ENCODE measurements at places on chromosomes 1 and 21.

DNA sequence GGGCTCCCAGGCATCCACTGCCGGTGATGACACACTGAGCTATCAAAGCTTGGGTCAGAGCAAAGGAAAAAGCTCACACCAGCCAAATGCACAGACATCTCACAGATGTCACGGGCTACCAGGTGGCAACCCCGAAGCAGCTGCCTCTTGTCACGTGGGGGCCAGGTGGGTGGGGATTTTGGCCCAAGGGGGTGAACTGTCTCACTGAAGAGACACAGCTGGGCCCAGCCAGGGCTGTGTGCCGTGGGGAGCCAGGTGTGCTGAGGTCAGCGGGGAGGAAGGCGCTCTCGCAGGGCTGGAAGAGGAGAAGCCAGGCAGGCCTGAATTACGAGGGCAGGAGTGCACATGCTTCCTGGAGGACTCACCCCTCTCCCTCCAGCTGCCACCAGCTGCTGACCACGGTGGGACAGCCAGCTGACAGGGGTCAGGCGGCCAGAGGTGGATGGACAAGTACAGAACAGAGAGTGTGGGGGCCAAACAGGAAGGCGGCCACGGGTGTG lies 32.4 kb downstream of the KCNN3 start:
- no peak for DNase-seq

DNA sequence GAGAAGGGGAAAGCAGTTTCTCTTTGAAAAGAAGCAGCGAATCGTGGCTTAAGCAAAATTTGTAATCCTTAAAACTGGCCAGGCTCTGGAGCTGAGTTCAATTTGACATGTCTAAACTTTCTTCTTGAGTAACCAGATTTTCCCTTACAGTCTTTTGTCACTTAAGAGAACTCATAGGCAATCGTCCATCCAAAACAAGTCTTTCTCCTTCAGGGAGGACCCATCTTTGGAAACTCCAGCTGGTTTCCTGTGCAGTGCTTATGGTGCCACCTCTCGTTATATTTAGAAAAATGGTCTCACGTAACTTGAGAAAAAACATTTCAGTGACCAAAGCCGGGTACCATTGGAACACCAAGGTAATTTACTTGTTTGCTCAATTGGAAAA lies 1.8 kb upstream of the PTTG1IP start:
- DNase-seq, result no peak

GRCh38 chr1:200183637-200184036 lies 156.1 kb downstream of the NR5A2 start:
- no peak for DNase-seq

DNA sequence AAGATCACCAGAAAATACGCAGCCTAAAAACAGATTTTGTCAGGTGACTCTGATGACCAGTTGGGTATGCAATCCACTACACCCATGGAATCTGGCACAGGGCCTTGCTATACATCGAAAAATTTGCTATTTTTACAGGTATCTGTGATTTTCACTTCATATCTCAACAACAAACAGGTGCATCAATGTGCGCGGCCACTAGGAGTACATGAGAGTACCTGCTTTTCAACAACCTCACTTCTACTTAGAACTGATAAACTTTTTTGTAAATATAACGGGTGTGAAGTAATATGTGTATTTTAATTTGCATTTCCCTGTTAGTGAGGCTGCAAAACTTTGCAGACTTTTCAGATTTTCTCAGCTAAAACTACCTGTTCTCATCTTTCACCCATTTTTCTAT lies 80.8 kb downstream of the SLC45A1 start:
- no peak for DNase-seq

GRCh38 chr21:33236766-33237165 lies 7.0 kb downstream of the IFNAR2 start:
- no peak for DNase-seq

DNA sequence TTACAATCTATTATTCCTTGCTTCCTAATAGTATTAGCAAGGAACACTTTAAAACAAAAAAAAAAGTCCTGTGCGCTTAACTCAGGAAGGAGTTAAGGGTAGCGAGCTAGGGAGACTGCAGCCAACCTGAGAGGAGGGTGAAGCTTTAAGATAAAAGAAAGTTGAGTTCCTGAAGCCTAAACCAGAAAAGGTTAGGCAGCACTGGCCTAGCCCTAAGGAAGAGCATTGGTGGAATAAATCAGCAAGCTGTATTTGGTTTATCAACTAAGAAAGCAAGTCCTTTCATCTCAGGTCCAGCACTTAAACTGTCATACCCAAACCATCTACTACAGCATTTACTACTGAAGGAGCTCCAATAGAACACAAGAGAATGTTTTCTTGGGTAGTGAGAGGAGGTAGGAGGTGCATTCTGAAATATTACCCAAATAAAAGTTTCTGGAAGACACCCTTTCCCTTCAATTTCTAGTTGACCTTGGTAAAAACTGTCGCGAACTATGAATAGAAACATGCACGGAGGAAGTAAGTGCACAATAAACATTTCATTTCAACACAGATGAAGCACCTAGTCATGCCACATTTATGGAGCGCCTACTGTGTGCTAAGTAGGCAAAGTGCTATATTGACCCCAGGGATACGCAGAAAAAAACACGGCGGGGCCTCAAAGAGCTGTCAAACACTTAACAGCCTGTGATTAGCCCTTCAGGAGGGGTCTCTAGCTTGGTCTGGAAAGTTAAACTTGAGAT lies 1.3 kb downstream of the GLRX2 start:
- no peak for DNase-seq

- no peak for DNase-seq
These were observed 81.2 kb upstream of the C1orf174 start for GRCh38 chr1:3981261-3981660.

GRCh38 chr1:40649592-40649930 lies 15.9 kb downstream of the RIMS3 start:
- DNase-seq, result no peak

DNA sequence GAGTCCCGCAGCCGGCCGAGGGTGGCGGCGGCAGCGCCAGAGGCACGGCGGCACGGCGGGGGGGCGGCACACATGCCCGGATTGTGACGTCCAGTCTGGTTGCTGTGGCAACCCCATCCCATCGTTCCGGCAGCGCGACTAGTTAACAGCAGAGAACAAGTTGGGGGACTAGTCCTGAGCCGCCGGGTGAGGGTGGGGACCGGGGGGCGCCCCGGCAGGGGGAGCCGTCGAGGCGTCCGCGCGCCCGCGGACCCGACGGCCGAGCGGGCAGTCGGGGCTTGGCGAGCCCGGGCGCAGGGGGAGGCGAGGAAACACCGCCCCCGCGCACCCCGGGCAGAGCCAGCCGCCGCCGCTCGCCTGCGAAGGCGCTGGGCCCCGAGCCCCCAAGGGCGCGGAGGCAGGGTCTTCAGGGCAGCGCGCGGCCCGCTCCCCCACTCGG lies at the start of gene CHD5:
Gene CHD5 (minus strand): TSS at position 54 of the 439 bp plus-strand sequence. CDS start 298 bp downstream, outside the sequence.
- DNase-seq, result no peak

Data from stimulated activated CD4-positive, alpha-beta T cell treated with anti-CD3 and anti-CD28 coated beads, Interleukin-1b, Interleukin-23, amount 100 ng/mL, for 4 hours (primary cell).